ENCODE measurements at places on chromosomes 7 and 10. TPM values are rescaled to one million over a fixed set of nuclear protein-coding genes. Genes with fewer than 3 reads are reported as not detected.

The AMPH gene
- total RNA-seq, result 1.9 TPM

The AKR1D1 gene
- 5.4 TPM for total RNA-seq

The CLDN4 gene
- 172 TPM for total RNA-seq

- no peaks in the 10 kb centered on the region for H3K36me3 ChIP-seq
- H3K4me1 ChIP-seq, result peaks cover 7% of the 10 kb centered on the region
- H3K27me3 ChIP-seq, result peaks cover 21% of the 10 kb centered on the region
- DNase-seq, result no peak
Measured at GRCh38 chr10:112362833-112363232, 11.1 kb upstream of the ACSL5 start.

- H3K4me3 ChIP-seq, result no peak overlapping the region
- no peak overlapping the region for H3K27ac ChIP-seq
- no peaks in the 10 kb centered on the region for H3K27me3 ChIP-seq
Measured at GRCh38 chr10:114279901-114280644, 41.0 kb downstream of the VWA2 start.
